AG04450 (cell line): ENCODE measurements at places on chromosomes 6 and 20.

GRCh38 chr6:119207971-119208725, 129.7 kb upstream of the FAM184A start:
- no peak for DNase-seq

DNA sequence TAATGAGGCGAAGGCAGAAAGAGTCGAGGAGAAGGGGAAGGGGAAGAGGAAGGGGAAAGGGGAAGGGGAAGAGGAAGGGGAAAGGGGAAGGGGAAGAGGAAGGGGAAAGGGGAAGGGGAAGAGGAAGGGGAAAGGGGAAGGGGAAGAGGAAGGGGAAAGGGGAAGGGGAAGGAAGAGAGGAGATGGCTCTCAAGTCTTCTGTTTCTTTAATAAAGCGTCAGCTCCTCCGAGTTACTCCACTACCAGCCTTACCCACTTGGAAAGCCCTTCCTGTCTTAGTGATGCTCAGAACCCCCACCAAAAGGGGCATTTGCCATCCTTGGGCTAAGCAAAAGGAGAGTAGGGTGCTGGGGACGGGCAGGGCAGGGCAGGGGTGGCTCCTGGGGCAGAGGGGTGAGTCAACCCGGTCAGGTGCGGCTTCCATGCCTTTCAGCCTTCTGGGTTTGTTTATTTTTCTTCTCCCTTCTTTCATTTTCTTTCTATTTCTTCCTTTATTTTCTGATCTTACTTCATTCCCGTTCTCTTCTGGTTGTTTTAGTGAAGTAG, 476 bp upstream of the CLIC5 start:
- no peak for DNase-seq

DNA sequence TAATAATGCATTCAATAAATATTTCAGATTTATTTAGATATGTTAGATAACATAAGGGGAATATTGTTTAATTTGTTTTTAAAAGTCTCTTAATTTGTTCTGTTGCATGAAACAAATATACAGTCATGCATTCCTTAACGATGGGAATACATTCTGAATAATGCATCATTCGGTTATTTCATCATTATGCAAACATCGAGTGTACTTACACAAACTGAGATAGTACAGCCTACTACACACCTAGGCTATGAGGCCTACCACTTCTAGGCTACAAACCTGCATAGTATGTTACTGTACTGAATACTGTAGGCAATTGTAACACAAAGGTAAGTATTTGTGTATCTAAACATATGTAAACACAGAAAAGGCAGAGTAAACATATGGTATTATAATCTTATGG, 118.7 kb downstream of the EPHA7 start:
- DNase-seq: no peak

- DNase-seq: no peak
These were observed 5.5 kb upstream of the UTRN start for GRCh38 chr6:144279484-144280150.

DNA sequence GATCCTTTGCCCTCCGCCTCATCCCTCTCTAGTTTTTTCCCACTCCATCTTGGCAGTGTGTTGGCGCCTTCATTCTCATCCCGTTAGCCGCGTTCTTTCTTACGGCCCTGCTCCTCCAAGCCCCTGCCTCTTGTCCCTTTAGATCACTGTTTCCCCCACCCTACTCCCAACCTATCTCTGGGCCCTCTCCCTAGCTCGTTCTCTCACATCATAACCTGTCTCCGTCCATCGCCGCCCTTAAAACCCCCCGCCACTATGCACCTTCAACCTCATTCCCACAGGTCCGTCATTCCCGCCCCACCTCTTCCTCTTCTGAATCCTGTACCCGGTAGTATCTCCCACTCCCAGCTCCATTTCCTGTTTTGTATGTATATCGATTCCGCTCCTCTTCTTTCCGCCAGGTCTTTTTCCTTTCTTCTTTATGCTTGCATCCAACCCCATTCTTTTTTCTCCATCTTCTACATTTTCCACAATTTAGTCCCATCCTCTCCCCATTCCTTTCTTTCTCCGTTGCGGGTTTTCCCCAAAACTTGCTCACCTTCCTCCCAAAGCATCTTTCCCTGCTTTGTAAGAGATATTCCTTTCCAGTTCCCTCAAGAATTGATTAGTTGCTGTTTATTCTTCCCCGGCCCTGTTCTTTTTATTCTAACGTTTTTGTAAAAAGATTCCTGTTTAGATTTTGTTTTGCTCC, 671 bp downstream of the EFHC1 start:
- DNase-seq: no peak

DNA sequence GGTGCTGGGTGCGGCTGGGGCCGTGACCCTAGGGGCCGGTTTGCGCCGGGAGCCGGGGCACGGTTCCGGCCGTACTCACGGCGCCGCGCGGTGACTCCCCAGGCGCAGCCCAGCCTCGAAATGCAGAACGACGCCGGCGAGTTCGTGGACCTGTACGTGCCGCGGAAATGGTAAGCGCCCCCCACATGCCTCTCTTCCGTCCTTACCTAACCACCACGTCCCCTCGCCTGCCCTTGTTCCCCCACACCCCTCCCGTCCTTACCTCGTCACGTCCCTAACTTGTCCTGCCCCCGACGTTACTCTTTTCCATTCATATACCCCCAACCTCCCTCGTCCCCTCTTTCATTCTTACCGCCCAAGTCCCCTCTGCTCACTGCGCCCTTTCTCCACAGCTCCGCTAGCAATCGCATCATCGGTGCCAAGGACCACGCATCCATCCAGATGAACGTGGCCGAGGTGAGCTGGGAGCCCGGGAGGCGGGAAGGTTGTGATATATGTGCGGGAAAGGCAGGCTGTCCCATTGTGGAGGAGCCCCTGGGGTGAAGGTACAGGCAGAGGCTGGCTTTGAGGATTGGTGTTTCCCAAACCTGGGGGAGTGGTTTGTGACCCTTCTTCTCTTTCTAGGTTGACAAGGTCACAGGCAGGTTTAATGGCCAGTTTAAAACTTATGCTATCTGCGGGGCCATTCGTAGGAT, 463 bp downstream of the RPS21 start:
- DNase-seq: no peak

GRCh38 chr6:133313068-133313467, 71.9 kb downstream of the EYA4 start:
- DNase-seq: no peak

- DNase-seq: peak; percentile 43
These were observed 1.4 kb upstream of the PRND start for GRCh38 chr20:4720041-4720976.

- DNase-seq: no peak
These were observed 83.5 kb upstream of the SLC22A23 start for GRCh38 chr6:3540253-3540820.

DNA sequence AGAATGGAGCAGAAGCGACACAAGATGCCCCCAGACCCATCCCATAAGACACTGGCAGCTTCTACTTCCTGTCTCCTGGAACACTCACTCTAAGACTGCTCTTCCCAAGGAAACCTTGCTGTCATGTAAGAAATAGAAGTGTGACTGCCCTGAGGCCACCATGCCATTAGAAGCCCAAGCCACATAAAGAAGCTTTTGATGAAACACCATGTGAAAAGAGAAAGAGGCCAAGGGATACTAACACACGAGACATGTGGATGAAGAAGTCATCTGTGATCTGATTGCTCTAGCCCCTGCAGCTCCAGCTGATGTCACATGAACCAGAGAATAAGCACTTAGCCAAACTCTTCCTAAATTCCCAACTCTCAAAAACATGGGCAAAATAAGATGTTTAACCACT, 117.9 kb upstream of the PCSK2 start:
- DNase-seq: no peak

DNA sequence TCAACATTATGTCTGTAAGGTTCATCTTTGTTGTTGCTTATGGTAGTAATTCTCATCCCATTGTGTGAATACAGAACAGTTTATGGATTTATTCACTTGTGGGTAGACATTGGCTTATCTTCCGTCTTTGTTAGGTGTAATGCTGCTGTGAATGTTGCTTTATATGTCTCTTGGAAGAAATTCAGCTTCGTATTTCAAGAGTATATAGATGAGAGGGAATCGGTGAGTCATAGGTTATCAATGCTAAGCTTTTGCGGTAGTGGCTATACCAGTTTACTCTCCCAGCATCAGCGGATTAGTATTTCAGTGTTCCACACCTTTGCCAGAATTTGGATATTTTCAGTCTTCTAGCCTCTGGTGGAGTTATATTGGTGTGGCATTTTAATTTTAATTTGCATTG, 77.8 kb downstream of the ZFAND3 start:
- DNase-seq: no peak

DNA sequence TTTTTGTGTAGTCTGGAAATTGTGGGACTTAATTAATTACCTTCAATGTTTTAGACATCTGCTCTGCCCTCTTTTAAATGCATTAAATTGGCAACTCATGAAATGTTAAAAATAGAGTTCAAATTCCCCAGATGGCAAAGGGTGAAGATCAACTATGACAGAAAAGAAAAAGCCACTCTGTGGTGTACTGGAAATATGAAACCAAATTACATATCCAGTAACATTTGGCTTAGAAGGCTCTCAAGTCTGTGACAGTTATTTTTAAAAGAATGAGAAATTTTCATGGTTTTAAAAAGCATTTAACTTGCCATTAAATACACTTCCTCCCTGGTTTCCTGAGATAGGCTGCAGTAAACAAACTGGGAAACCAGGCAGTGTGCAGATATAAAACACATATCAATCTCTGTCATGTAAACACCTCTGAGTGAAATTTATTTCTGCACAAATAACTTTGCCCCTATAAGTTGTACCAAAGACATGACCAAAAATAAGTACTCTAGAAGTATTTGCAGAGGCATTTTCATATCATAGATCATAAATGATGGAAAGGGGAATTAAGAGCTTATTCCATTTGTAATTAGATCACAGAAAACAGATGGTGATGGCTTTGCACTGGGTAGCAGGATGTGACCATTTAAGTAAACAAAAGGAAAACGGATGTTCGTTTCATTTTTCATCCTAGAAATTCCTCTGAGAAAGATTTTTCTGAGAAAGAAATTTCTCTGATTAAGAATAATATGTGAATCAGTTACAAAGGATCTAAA, 360.1 kb downstream of the SAMD5 start:
- no peak for DNase-seq

- DNase-seq: no peak
These were observed 42.3 kb upstream of the GATA5 start for GRCh38 chr20:62517901-62518610.

DNA sequence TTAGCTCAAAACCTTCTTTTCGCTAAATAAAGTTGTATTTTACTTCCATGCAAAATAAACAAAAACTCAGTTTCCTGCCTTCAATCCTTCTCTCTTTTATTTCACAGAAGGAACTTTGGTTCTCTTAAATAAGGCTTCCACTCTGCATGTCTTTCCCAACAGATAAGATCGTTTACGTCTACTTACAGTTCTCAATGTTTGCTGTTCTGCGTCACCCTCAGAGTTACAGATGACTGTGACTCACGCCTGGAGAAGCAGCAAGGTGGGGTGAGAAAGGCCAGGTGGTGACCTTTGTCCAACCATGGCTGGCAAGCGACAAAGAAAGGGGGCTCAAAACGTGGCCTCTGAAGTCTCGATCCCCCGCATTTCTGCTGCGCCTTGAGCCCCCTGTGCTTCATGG, 51.4 kb upstream of the RPS6KA2 start:
- no peak for DNase-seq

GRCh38 chr6:56889492-56889891, 65.4 kb upstream of the BEND6 start:
- DNase-seq: no peak

DNA sequence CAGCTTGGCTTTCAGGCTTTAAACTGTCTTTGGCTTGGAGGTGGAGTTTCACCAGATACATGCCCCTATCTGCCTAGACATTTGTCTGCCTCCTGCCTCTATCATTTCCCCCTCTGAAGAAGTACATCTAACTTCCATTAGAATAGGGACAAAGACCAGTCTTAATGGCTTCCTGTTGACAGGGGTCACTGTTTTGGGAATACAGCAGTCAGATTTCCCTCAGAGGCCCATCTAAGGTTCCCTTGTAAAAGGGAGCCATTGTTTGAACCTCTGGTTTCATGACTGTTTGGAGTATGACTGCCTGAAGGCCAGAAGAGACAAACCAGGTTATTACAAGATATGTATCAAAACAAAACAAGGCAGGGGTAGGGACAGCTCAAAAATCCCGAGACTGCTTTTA, 665.7 kb upstream of the GJE1 start:
- DNase-seq: no peak

DNA sequence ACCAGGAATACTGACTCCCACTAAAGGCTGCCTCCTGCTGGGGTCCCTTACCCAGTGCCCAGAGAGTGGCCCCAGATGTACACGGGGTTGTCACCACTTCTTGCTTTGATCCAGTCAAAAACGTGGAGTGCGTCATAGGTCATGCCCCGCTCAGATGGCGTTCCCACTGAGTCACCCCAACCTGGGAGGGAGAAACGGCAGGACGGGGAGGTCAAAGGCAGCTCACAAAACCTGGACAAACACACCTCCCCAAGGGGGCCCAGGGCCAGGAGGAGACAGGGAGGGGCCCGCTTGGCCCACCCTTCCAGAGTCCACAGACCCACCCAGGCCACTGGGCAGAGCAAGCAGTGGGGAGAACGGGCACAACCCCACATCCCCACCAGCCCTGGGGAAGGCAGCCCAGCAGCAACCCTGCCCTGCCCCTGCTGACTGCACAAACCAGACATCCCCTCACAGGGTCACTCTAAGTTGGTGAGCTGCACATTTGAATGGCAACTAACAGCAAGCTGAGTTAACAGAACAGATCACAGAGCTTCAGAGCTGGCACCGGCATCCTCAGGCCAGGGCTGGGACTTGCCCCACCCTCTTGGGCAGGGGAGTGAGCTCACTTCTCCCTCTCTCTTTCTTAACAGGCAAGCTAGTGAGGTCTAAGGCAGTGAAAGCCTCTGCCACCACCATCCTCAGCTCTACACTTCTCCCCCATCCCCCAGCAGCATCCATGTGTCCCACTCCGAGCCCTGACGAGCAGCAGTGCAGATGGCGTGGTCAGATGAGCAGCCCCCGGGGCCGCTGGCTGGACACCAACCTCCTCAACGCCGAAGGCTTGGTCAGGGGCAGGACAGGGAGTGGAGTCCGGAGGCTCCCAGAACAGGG, 61.7 kb downstream of the PYGB start:
- no peak for DNase-seq

DNA sequence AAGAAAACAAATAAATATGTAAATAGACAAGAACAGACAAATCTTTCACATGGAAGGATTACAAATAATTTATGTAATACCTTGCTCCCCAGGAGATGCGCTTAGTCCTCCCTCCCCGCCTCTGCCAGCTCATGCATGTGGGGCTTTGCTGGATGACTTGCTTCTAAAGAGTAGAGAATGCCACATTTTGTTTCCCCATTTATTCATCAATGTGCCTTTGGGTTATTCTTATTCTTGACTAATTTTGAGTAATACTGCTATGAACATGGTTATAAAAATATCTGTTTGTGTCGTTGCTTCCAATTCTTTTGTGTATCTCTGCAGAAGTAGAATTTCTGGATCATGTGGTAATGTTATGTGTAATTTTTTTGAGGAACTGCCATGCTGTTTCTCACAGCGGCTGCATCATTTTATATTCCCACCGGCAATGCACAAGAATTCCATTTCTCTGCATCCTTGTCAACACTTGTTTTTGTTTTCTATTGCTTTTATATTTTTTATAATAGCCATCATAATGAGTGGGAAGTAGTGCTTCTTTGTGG, 23.8 kb upstream of the DUSP22 start:
- DNase-seq: no peak
